ENCODE measurements at places on chromosomes 12 and 14.

DNA sequence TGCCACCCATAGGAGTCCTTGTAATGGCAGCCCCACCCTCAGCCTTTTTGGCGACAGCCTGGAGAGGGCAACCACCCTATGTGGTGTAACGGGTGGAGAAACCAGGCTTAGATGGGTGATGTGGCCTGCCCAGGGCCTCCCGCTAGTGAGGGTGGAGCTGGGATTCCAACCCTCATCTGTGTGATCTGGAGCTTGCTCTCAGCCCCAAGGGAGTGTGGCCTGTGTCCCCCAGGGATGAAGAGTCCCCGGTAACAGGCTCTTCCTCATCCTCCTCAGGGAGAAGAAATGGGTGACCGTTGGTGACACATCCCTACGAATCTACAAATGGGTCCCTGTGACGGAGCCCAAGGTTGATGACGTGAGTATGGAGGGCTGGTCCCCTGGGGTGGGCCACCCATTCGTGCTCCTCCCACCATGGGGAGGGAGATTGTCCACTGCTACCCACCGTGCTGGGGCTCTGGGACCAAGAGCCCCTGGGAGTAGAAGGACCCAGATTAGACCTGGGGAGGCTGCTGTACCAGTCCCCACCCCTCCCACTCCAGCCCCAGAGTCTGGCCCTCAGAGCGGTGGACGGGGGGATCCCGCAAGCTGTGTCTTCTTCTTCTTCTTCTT, 8.8 kb downstream of the BCL7A start:
- no peak for DNase-seq

DNA sequence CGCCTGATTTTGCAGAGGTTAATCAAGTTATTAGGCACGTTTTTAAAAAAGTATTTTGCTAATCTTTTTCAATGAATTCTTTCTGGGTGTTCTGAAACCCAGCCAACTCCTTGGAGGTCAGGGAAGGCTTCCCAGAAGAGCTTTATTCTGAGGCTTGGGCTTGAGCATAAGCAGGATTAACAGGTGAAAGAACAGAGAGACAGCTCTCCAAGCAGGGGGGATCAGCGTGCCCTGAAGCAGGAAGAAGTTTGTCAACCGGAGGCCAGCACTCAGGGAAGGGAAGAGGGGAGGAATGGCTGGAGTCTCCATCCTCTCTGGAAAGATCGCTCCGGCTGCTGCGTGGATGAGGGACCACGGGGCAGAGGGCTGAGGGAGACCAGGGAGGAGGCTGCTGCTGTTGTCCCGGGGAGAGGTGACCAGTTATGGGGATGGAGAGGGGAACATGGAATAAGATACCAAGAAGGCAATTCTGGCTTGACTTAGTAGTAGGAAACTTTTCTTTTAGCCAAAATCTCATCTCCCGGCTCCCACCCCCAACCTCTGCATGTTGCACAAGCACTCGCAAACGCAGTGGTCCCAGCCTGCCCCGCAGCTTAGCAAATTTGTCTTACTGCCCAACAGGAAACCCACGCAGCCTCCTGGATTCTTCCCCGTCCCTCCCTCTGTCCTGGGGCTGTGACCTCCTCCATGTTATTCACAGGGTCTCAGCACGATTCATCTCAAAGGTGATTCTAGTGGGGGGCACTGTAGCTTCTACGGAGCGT, 1.1 kb upstream of the SSH1 start:
- DNase-seq = no peak

- no peak for DNase-seq
These were observed 12.8 kb upstream of the MLEC start for GRCh38 chr12:120674097-120674636.

DNA sequence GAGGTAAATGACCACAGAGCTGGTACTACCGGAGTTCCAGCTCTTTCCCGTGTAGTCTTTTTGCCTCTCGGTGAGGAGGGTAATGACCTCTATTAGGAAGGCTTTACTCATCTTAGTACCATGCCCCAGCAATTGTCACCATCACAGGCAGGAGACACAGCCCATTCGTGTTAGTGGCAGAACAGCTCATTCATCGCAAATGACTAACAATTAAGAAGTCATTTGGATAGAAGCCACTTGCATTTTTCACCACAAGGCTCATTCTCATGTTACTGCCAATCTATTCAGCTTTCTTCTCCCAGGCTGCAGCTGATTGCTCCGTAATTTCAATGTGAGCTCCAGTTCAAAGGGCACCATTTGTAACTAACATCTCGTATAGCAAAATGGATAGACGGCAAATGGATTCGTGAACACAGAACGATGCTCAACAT, 718.8 kb upstream of the TMEM132C start:
- DNase-seq = no peak

DNA sequence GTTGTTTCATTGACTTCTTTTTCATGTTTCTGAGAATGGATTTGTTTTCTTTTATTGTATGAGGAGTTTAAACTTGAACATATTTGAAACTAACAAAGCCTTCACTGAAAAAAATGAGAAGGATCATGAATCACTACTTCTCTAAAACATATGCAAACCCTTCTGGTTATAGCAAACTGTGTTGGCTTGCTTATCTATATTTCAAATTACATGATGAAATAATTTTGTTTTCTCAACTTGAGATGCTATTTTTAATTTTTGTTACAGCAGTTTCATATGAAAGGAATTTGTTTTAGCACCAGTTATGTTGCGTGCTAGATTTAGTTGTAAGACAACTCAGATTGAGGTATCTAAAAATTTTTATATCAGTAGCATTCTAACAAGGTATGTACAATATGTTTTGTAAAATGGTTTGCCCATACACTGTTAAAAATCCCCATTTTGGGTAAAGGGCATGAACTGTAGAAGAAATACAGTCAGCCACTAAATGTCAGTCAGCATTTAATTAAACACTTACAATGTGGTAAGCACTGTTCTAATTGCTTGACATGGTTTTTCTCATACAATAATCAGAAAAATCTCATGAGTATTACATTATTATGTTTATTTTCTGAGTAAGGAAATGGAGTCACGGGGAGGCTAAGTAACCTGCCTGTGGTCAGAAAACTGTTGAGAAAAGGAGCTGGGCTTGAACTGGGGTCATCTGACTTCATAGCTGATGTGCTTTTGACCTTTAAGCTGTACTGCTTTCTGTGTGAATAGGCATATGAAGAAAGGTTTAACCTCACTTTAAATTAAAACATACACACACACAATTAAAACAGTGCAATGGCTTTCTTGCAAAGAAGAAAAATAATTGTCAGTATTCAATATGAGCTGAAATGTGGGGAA, 105.7 kb downstream of the PLEKHA5 start:
- DNase-seq = no peak

- DNase-seq = no peak
These were observed 7.4 kb upstream of the PTGES3 start for GRCh38 chr12:56695327-56696101.

DNA sequence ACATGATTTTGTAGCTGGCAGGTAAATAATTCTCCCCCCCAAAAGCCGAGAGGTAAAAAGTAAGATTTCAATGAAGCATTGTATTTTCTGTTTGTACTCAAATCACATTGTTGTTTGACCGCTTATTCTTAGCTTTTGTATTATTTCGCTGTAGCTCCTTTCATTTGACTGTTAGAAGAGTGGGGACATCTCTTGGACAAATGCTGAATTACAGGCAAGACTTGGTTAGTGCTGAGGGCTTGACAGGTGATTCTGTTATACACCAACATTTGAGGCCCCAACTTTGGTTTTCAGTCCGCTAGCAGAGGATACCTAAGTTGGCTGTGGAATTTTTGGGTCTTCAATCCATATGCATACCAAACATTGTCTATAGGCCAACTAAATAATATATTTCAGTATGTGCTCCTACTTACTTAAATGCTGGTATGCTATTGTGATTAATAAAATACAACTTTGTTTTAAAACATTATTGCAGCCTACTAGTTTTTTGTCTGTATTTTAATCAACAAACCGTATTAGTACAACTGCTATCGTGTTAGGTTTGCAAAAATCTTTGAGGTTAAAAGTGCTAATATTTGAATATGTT, 102.2 kb downstream of the ERC1 start:
- peak; percentile 48 for DNase-seq

DNA sequence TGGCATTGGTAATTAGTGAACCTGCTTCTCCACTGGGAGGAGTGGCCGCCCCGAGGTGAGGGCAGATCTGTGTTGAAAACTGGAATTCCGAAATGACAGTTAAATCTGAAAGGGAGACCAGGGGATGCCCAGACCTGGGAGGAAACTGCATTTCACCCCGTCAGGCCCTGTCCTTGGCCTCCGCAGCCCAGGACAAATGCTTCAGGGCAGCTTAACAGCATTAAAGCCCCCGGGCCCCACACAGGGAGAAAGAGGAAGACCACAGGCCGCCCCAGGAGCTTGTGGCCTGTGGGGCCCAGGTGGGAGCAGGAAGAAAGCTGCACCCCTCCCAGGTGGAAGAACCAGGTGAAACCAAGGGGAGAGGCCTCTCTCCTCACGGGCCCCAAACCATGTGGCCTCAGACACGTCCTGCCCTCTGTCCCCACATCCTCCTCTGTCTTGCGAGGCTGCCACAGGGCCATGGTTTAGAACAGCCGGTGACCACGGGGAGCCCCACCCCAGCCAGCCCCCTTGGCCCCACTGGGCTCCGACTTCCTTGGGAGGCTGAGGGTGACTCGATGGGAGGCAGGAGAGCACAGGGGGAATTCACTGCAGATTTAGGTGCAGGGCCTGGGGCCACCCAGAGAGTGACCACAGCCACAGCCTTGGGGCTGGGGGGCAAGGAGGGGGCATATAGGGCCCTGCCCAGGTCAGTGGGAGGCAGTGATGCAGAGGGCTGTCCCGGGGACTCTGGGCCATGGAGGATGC, 265.4 kb downstream of the ADGRD1 start:
- DNase-seq = no peak

DNA sequence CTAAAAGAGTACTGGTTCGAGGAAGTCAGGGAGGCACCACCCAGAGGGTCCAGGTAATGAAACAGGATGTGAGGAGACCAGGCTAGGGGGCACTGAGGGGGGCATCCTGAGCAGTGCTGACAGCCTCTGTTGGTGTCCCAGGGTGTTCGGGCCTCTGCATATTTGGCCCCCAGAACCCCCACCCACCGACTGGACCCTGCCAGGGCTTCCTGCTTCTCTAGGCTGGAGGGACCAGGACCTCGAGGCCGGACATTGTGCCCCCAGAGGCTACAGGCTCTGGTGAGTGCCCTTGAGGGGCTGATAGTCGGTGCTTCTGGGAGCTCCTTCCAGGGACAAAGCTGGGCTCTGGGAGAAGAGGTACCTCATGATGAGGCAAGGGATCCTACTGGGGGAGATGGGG, 2.6 kb downstream of the TROAP start:
- no peak for DNase-seq

DNA sequence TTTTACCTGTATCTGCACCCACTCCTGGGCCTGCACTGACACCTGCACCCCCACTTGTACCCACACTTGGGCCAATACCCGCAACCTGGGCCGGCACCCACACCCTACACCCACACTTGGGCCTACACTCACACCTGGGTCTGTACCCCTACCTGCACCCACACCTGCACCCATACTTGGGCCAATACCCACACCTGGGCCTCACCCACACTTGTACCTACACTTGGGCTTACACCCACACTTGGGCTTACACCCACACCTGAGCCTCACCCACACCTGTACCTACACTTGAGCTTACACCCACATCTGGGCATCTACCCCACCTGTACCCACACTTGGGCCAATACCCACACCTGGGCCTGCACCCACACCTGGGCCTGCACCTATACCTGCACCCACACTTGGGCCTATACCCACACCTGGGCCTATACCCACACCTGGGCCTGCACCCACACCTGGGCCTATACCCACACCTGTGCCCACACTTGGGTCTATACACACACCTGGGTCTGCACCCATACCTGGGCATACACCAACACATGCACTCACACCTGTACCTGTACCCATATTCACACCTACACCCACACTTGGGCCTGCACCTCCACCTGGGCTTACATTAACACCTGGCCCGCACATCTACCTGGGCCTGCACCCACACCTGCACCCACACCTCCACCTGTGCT, 39.2 kb downstream of the DAO start:
- no peak for DNase-seq

All from activated naive CD4-positive, alpha-beta T cell treated with anti-CD3 and anti-CD28 coated beads, Interleukin-2, amount 10 ng/mL, durations not matched to agents 7 days and 5 days (primary cell).